ENCODE measurements at places on chromosomes 3 and 15.

DNA sequence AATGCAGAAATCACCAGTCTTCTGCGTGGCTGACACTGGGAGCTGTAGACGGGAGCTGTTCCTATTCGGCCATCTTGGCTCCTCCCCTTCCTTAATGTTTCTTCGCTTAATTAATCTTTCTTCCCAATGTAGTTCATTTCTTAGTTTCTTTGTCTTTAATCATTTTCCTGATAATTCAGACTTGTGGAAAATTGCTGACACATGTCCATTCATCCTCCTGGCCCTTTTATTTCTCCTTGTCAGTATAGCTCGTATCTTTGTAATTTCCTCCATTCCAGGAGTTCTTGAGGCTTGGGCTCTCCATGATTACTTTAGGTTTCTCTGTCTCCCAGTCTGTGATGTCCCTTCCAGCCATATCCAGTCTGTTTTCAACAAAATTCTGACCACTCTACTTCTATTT is 98.7 kb downstream of the UBE2E2 start:
- DNase-seq, result no peak

GRCh38 chr15:50135031-50135551 is 16.1 kb upstream of the ATP8B4 start:
- no peak for DNase-seq

GRCh38 chr3:39443530-39443929 is 23.9 kb upstream of the MOBP start:
- no peak for DNase-seq

GRCh38 chr3:10554236-10554611 is 48.8 kb upstream of the ATP2B2 start:
- DNase-seq, result no peak

DNA sequence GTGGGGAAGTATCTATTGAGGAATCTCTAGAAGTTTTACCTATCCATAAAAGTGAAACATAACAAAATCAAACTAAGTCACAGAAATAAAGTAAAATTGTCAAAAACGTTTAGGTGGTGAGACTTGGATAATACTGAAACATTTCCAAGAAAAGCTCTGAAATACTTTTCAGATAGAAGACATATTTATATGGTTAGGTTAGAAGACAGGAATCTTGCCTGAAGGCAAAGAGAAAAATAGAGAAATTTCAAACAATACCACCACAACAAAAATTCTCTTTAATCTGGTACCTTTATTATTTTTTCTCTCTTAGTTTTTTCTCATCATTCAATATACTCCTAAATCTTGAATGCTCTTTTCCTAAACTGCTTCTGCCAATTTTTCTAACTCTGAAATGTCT is 222.7 kb upstream of the PLSCR5 start:
- no peak for DNase-seq
